Activated CD4-positive, alpha-beta memory T cell treated with anti-CD3 and anti-CD28 coated beads, Interleukin-2, amount 10 ng/mL, durations not matched to agents 7 days and 5 days (primary cell): ENCODE measurements at places on chromosomes 7 and 10.
A peak's percentile ranks its signal among the peaks of the same experiment; 100 is the strongest.

- H3K36me3 ChIP-seq, result no peaks in the 10 kb centered on the region
- H3K27ac ChIP-seq, result no peak overlapping the region
Observed at GRCh38 chr10:90112681-90113080, 411.3 kb downstream of the KIF20B start.

DNA sequence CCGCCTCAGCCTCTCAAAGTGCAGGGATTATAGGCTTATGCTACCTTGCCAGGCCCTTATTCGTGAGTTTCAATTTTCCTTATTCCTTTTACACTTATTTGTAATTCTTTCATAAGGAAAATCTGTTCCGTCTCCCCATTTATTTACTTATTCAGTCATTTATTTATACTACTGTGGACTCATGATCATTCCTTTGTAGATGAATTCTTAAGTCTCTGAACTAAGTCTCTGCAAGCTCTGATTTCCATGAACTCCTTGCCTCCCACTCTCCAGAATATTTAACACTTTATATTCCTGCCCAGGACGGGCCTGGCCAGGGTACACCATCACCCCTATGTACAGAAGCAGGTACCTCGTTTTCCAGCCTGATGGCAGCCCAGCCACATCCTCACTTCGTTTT, 39.4 kb downstream of the PFKFB3 start:
- no peak for DNase-seq
- peaks cover 31% of the 10 kb centered on the region for H3K4me1 ChIP-seq
- peaks cover 17% of the 10 kb centered on the region for H3K36me3 ChIP-seq
- H3K27me3 ChIP-seq, result no peaks in the 10 kb centered on the region
- H3K4me3 ChIP-seq, result no peak overlapping the region

DNA sequence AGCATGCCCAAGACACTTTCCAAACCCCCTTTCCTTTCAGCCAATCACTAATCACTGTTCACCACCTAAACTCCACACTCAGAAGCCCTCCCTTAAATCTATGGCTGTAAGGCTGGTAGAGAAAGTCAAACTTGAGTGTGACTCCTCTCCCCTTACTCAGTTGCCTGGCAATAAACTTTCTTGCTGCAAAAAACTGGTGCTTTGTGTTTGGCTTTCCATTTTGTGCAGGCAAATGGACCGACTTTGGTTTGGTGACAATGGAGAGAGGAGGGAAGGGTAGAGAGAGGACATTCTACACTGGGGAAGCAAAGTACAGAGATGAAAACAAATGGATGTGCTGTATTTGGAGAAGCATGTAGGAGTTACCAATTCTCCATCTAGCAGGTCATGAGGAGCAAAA, 84.9 kb downstream of the SLC25A13 start:
- DNase-seq, result no peak
- H3K36me3 ChIP-seq, result no peaks in the 10 kb centered on the region
- no peaks in the 10 kb centered on the region for H3K27me3 ChIP-seq
- no peak overlapping the region for H3K27ac ChIP-seq
- no peak overlapping the region for H3K4me3 ChIP-seq
- H3K4me1 ChIP-seq, result no peaks in the 10 kb centered on the region

DNA sequence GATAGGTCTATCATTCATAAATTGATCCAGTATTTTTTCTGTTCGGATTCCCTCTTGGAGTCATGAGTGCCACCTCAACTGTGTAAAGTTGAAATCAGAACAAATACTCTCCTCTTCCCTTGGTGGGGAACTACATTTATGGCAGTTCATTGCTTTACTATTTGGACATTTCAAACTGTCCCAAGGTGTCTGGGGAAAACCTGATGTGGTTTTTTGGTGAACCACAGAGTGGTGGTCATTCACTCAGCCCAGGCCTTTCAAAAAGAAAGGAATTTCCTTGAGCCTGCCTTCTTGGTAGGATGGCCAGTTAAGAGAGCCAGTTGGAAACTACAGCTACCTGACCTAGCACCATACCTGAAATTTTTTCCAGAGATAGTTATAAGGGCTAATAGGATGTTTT, 59.0 kb downstream of the ABCB1 start:
- no peaks in the 10 kb centered on the region for H3K36me3 ChIP-seq
- H3K4me1 ChIP-seq, result no peaks in the 10 kb centered on the region
- H3K27ac ChIP-seq, result no peak overlapping the region

DNA sequence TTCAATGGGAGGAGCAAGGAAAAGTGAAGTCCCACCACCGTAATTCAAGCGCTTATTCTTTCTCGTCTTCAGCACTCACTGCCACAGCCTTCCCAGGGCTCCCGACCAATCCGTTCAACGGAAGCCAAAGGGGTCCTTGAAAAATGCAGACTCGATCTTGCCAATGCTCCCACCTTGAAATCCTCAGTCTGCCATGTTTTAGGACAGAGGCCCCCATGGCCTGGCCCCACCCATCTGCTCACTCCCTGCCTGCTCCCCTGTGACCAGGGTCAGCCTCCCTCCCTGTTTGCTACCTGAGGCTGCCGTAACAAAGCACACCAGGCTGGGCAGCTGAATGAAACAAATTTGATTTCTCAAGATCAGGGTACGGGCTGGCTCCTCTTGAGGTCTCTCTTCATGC, 3.0 kb upstream of the DNAAF5 start:
- no peak overlapping the region for H3K4me3 ChIP-seq
- no peaks in the 10 kb centered on the region for H3K27me3 ChIP-seq
- peaks cover 34% of the 10 kb centered on the region for H3K36me3 ChIP-seq
- H3K4me1 ChIP-seq, result peaks cover 22% of the 10 kb centered on the region
- no peak overlapping the region for H3K27ac ChIP-seq

DNA sequence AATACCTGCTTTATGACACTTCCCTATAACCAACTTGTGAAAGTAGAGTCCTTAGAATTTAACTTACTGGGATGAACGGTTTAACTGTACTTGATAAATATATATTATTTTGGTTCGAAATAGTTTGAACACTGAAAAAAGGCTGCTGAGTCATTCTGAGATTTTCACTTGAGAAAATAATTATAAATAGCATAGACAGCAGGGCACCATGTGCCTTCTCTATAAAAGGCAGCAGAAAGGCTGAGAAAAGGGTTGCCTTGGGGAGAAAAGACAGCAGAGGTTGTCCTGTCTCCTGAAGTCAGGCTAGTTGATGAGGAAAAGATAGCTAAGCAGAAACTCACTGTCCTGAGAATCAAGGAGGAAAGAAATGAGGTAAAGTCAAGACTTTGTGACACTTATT, 92.4 kb downstream of the CTTNBP2 start:
- H3K27me3 ChIP-seq, result no peaks in the 10 kb centered on the region
- H3K4me1 ChIP-seq, result no peaks in the 10 kb centered on the region
- no peak overlapping the region for H3K27ac ChIP-seq
- H3K36me3 ChIP-seq, result no peaks in the 10 kb centered on the region

DNA sequence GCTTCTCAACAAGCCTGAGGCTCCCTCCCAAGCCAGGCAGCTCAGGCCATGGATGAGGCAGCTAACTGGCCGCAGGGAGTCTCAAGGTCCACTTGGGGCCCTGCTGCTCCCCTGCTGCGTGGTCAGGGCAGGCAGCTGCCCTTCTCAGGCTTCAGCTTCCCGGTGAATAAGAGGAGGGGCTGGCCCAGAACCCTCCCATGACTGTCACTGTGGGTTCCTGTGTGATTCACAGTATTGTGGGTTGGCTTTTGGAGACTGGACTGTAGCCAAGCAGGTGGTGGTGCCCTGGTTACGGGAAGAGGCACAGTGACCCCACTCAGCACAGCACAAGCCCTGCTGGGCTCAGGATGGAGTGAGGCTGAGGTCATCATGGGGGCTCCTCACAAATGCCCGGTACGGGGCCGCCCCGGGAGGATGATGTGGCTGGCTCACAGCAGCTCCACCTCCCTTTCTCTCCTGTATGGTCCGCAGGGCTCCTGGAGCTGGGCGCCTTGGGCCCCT, 189.8 kb downstream of the HECW1 start:
- H3K36me3 ChIP-seq, result no peaks in the 10 kb centered on the region
- H3K4me3 ChIP-seq, result no peak overlapping the region
- H3K27ac ChIP-seq, result no peak overlapping the region
- no peak for DNase-seq

GRCh38 chr10:29130190-29130673, 158.6 kb upstream of the LYZL1 start:
- H3K27me3 ChIP-seq, result peaks cover 7% of the 10 kb centered on the region
- DNase-seq, result no peak
- H3K4me1 ChIP-seq, result no peaks in the 10 kb centered on the region
- H3K4me3 ChIP-seq, result no peak overlapping the region

DNA sequence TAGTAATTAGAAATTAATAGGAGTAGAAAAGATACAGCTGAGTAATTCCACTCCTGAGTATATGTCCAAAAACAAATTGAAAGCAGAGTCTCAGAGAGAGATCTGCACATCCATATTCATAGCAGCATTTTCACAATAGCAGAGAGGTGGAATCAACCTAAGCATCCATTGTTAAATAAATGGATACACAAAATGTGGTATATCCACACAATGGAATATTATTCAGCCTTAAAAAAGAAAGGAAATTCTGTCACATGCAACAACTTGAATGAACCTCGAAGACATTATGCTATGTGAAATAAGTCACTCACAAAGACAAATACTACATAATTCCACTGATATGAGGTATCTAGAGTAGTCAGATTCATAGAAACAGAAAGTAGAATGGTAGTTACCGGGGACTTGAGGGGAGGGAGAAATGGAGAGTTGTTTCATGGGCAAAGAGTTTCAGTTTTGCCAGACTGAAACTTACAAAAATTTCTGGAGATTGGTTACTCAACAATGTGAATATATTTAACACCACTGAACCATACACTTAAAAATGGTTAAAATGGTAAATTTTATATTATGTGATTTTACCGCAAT, 18.4 kb downstream of the VTI1A start:
- no peak for DNase-seq
- no peak overlapping the region for H3K4me3 ChIP-seq
- peaks cover 47% of the 10 kb centered on the region for H3K36me3 ChIP-seq
- peaks cover 6% of the 10 kb centered on the region for H3K4me1 ChIP-seq
- no peaks in the 10 kb centered on the region for H3K27me3 ChIP-seq

DNA sequence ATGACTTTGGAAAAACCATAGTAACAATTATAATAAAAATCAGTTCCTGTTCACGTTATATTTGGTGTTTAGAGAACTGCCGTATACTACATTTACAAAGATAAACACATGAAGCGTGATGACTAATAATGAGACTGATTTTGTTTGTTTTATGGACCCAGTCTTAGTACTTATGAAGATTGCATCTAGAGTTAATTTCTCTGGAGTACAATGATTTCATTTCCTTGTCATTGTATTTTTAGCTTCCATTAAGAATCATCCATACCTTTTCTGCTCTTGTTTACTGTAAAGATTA, 2.9 kb downstream of the RBM20 start:
- no peak for DNase-seq
- H3K27me3 ChIP-seq, result peaks cover 73% of the 10 kb centered on the region
- no peak overlapping the region for H3K27ac ChIP-seq
- H3K4me1 ChIP-seq, result peaks cover 31% of the 10 kb centered on the region
- H3K4me3 ChIP-seq, result no peak overlapping the region
- no peaks in the 10 kb centered on the region for H3K36me3 ChIP-seq

DNA sequence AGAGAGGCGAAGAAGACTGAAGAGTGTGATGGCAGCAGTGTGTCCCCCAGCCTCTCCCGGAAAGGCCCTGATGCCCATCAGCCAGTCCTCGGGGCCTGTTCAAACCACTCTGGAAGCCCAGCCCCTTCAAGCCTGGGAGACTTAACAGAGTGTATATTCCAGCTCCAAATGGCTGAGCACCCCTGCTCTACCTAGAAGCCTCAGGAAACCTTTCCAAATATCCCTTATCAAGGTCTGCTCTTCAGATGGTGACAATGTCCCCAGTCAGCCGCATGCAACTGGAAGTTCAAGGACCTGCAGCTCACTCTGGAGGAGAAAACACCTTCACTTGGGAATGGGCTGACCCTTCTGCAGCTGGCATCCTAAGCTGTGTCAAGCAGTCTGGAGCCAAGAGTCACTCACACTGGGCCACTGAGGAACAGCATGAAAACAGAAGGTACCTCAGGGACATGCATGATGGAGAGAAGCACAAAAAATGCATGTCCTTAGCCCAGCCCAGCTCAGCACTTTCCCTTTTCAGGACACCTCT, 10.2 kb downstream of the ANXA11 start:
- no peak overlapping the region for H3K4me3 ChIP-seq
- peak overlapping the region; percentile 85 for H3K27ac ChIP-seq
- peaks cover 60% of the 10 kb centered on the region for H3K4me1 ChIP-seq
- peaks cover 48% of the 10 kb centered on the region for H3K36me3 ChIP-seq

DNA sequence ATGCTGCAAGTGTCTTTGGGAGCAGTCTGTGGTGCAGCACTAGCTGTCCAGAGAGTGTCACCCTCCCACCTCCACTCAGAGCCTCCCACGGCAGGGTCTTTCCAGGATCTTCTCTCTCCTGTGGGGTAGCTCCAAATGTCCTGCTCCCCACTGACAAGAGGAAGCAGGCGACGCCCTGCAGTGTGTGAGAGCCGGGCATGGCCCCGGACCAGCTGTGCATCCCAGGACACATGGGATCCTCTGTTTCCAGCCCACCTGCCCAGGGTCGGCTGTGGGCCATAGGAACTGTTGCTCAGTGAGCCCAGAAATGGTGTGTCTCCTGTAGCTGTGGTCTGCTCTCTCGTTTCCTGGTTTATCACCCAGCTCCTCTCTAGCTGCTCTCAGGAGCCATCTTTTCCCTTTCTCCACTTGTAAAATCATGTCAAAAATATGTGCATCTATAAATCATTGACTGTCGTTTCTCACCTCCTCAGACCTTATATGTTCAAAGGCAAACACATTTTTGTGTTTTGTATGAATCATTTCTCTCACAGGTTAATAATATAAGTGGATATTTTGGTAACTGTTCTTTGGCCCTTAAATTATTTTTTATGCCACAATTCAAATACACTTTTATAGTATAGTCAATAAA, 74.9 kb downstream of the VWC2 start:
- H3K4me1 ChIP-seq, result no peaks in the 10 kb centered on the region
- no peak overlapping the region for H3K27ac ChIP-seq
- H3K4me3 ChIP-seq, result no peak overlapping the region
- DNase-seq, result no peak

DNA sequence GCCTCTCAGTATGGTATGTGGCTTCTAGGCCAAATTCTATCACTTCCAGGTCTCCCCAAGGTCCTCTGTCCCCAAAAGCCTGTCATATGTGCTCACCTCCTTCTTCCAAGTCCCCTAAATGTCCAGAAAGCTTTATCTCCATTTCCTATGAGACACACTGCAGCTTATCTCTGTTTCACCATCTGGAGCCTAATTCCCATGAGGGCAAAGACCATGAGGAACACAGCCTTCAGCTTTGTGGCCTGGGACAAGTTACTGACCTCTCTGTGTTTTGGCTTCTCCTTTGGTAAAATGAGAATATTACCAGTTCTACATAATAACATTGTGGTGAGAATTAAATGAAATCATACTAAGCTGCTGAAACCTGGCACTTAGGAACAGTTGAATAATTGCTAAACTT, 19.2 kb downstream of the ST8SIA6 start:
- H3K27ac ChIP-seq, result no peak overlapping the region
- peaks cover 3% of the 10 kb centered on the region for H3K36me3 ChIP-seq
- H3K27me3 ChIP-seq, result peaks cover 15% of the 10 kb centered on the region
- DNase-seq, result no peak
- H3K4me3 ChIP-seq, result no peak overlapping the region

DNA sequence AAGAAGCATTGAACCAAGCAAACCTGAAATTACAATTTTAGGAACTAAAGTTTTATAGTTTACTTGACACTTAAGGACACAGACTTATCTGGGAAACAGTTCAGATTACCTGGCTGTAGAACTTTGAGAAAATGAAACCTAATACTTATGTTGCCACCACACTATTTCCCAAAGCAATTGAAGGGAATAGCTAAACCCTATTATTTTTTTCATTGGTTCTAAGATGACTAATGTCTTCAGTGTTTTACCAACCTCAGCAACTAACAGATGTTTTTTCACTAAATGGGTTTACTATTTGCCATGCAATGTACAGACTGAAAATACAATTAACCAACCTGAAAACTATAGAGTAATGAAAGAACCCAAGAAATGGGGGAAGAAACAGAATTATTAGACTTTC, 689.6 kb downstream of the SORCS1 start:
- no peak overlapping the region for H3K4me3 ChIP-seq
- no peak for DNase-seq
- H3K27me3 ChIP-seq, result no peaks in the 10 kb centered on the region
- H3K4me1 ChIP-seq, result no peaks in the 10 kb centered on the region
- H3K27ac ChIP-seq, result no peak overlapping the region
